ENCODE measurements at places on chromosomes 6 and 20. TPM values are rescaled to one million over a fixed set of nuclear protein-coding genes. Genes with fewer than 3 reads are reported as not detected.

MMP24 gene
- total RNA-seq: 76.1 TPM

CD93 gene
- 13.6 TPM for total RNA-seq

DACT2 gene
- total RNA-seq: 0.62 TPM

BFSP1 gene
- total RNA-seq: 0.31 TPM

DLK2 gene
- 7.3 TPM for total RNA-seq

SGK2 gene
- total RNA-seq: not detected

MCCD1 gene
- not detected for total RNA-seq

FOXF2 gene
- total RNA-seq: 1.2 TPM

MED23 gene
- total RNA-seq: 71.3 TPM

ELOVL5 gene
- 54.1 TPM for total RNA-seq

PNPLA1 gene
- not detected for total RNA-seq

FILIP1 gene
- total RNA-seq: 4.5 TPM

RAB44 gene
- total RNA-seq: not detected

ERVFRD-1 gene
- not detected for total RNA-seq

MUC22 gene
- not detected for total RNA-seq

EYA2 gene
- total RNA-seq: 0.94 TPM

TSPYL1 gene
- 205 TPM for total RNA-seq

LY6G5C gene
- 3.1 TPM for total RNA-seq

SRMS gene
- total RNA-seq: not detected

FOXA2 gene
- not detected for total RNA-seq

COL9A3 gene
- 37.1 TPM for total RNA-seq

HLA-DQB1 gene
- 0.16 TPM for total RNA-seq

OPRL1 gene
- total RNA-seq: 14.3 TPM

Measured in occipital lobe (tissue), 3 donors.